NAMALWA (cell line): ENCODE measurements at places on chromosomes 5 and 9.
A peak's percentile ranks its signal among the peaks of the same experiment; 100 is the strongest.

GRCh38 chr5:73591698-73592501 is 26.4 kb downstream of the UTP15 start:
- no peak for DNase-seq

- DNase-seq: no peak
These were observed 93.2 kb upstream of the PHYKPL start for GRCh38 chr5:178325679-178326373.

- no peak for DNase-seq
These were observed 634.5 kb downstream of the NR2F1-AS1 start for GRCh38 chr5:92946546-92946945.

DNA sequence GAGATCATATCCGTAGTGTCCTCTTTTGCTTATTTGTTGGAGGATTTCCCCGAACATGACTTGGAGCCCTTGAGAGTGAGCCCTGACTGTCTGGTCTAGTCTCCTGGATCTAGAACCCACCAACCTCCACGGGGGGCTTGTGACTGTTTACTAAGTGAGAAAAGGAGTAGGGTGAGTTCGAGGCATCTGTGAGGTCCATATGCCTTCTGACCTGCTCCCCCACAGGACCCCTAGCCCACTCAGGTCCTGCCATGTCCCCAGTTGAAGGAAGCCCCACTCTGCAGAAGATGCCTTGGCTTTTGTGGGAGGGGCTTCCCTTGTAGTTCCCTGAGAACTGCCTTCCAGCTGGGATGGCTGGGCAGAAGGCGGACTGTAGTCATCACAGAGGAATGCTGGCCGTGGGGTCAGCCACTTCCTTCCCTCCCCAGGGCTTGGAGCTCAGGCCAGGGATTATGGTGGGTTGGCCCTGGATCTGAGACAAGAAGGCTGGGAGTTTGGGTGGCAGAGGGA is 7.0 kb upstream of the IRF1 start:
- DNase-seq: no peak

DNA sequence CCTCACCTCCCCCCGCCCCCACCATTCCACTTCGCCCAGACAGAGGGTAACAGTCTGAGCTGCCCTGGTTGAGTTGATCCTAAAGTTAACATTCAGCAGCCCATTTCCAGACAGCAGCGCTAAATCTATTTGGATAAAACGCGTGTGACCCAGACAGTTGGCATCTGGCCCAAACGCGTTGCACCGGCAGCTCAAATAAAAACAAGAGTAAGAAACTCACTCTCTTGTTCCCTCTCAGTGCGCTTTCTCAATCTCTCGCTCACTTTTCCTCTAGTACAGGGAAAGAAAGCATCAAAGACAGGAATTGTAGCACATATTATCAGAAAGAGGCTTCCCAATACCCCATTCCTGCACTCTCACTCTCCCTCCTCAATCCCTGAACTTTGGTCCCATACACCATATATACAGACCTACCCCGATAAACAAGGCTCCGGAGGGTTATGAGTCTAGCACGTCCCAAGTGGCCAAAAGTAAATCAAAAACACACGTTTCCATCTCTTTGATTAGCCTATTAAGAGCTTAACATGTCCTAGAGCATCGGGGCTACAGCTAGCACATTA is 1.3 kb downstream of the ADAMTS6 start:
- DNase-seq: peak; percentile 86

DNA sequence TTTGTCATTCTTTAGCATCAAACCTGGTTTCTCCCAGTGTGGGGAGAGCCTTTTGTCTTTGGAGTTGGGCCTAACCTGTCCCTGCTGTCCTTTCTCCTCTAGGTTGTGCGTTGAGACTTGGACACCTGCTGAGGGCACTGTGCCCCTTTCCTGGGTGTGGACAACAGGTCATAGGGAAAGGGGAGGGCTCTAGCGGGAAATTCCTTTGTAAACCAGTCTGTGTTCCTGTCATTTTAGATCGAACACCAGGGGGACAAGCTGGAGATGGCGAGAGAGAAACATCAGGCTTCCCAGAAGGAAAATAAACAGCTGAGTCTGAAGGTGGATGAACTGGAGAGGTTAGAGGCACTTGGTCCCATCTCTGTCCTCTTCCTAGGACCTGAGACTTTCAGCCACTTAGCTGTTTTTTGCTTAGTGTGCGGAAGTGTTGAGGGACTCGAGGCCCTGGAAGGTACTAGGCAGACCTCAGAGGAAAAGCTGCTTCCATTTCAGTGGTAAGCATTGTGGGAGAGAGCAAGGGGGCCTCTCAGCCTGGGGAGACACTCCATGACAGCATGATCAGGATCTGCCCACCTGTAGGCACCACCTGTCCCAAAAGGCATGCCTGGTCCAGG is 8.6 kb upstream of the GLE1 start:
- DNase-seq: no peak

- peak; percentile 47 for DNase-seq
These were observed 55.4 kb upstream of the RNF130 start for GRCh38 chr5:180126716-180127681.

DNA sequence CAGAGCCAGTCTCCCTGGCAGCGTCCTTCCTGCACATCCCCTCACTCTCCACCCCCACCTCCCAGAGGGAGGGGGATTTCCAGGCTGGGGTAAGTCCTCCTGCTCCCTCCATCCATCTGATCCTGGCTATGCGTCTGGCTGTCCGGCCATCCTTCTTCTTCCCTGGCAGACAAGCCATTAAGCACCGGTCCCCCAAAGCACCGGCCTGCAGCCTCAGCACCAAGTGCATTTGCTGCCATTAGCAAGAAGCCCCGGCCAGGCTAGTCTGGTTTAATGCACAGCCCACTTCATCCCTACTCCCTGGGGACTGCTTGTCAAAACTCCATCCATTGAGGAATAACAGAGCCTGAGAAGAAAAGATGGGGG is 208.7 kb upstream of the IER5L start:
- no peak for DNase-seq

- no peak for DNase-seq
These were observed 58.6 kb downstream of the STARD4 start for GRCh38 chr5:111453747-111454146.

DNA sequence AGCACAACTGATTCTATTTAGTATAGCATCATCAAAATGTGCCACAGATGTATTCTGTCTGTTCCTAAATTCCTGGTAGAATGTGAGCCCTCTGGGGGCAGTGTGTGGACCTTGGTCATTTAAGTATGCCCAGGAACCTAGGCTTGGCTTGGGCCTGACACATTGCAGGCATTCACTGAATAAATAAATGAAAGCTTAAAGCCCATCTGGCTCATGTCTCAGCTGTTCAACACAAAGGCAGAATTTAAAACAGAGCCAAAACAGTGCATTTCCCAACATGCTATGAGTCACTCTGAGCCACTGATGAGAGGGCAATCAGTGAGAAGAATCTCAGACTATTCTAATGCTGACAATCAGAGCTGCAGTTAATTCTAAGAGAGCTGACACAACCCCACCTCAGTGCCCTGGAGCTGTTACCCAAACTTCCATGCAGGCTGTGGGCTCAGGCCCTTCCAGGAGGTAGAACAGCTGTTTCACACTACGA is 8.1 kb downstream of the FAM193B start:
- no peak for DNase-seq

- DNase-seq: peak; percentile 14
These were observed 75.1 kb downstream of the KCNT1 start for GRCh38 chr9:135776893-135777622.

DNA sequence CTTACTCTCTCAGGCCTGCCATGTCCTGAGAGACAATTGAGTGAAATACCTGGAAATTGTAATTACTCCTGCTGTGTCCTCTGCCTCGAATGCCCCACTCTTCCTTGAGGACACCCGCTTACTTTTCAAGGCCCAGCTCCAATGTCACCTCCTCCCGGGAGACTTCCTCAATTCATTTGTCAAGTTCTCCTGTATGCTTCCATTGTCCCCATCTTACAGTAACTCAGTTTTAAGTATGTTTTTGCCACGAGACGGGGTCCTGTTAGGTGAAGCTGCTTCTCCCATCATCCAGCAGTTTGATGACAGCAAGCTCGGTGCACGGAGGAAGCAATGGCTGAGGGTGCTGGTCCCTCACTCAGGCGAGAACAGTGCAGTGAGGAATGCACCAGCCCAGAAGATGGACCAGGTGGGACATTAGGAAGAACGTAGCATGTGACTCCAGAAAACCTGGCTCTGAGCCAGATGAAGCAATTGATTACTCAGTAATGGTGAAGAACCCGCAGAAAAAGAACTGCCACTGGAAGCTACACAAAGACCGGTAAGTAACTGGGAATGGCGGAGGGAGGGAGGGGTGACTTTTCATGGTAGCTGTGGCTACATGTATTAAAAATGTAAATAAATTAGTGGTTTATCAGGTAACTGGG is 274.8 kb downstream of the DENND1A start:
- DNase-seq: no peak

DNA sequence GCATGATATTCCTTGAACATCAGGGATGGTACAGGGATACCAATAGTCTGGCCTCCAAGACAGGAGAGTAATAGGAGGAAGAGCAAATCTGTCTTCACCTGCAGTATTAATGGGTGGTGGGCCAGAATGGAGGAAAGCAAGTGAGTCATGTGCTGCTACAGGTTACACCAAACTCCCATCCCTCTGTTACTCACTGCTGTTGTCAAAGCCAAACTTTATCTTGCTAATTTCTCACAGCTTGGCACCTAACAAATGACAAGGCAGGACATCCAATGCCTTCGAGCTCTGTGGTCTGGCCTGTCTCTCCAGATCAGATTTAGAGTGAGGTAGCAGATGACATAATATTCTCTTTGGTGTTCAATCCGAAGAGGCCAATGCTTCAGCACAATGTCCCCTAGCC is 26.8 kb downstream of the PLAC8L1 start:
- no peak for DNase-seq

DNA sequence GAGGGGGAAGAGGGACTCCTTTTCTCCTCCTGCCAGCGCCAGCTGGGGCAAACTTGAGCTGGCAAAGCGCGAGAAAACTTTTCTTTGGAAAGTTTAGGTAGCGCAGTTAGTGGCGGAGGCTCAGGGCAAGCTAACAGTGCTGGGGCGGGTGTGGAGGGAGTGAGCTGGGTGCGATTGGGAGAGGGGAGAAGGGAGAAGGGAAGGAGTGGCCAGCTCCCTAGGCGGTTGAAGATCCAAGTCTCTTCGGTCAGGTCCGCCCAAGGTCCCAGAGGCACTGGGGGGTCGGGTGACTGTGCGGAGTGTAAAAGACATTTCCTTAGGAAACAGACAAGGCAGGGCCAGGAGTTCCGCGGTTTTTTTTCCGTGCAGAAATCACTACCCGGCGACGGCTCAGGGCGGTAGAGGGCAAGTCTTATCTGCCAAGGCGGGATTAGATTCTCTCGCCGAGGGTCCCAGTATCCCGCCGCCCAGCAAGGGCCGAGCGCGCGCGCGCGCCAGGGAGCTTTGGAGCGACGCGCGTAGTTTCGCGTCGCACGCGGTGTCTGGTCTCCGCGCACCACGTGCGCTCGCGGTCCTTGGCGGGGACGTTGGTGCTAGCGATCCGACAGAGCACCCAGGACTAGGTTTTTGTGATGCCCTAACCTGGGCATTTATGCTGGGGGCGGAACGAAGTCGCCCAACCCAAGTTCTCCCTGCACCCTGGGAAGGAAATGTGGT is 33.6 kb upstream of the NFIB start:
- DNase-seq: no peak

DNA sequence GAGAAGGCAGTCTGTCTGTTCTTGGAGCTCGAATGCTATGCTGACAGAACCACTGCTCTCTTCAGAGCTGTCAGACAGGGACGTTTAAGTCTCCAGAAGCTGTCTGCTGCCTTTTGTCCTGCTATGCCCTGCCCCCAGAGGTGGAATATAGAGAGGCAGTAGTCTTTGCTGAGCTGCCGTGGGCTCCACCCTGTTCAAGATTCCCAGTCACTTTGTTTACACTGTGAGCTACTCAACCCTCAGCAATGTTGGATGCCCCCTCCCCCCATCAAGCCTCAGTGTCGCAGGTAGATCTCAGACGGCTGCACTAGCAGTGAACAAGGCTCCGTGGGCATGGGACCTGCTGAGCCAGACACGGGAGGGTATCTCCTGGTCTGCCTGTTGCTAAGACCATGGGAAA is 344.2 kb downstream of the TMEM161B start:
- no peak for DNase-seq

DNA sequence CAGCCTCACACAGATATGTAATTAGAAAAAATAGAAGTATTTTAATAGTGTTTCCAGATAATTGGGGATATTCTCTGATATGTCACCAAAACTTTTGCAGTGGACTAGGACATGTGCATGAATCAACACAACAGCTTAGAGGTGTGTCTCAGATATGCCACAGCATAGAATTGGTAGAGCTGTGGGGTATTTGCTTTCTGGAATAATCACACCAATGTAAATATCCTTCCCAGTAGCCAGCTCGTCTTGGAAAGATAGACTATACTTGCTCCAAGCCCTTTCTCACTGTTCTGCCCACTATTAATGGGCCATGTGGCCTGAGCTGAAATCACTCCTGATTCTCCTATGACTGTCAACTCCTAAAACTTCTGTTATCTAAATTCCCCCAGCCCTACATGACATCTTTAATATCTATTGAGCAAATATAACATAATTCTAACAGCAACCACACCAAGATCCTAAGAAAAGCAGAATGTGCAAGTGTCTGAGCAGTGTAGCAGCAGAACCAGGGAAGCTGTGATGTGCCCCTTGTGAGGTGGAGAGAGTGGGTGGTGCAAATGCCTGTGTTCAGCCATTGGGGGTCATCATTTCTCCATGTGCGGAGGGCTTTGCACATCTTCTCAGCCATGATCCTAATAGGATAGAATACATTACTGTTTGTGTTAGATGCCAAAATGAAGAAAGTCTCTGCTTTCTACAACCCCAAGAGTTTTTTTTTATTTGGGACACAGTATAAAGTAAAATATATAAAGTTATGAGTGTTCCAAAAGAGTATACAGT is 65.0 kb downstream of the MELK start:
- DNase-seq: peak; percentile 21

GRCh38 chr9:97480174-97480573 is 21.3 kb upstream of the TMOD1 start:
- DNase-seq: no peak

DNA sequence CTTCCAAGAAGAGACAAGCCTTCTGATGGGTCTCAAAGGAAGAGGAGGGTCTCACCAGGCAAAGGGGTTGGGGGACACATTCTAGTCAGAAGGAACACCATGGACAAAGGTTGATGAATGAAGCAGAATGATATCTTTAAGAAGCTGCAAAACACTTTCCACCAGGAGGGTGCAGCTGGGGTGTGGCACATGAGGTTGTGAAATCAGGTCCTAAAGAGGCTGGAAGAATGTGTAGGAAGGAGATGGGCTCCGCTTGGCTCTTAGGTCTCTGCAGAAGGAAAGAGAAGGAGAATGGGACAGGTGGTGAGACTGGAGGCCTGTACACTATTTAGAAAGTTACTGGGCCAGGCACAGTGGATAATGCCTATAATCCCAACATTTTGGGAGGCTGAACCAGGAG is 328.6 kb downstream of the PDE4D start:
- DNase-seq: no peak

DNA sequence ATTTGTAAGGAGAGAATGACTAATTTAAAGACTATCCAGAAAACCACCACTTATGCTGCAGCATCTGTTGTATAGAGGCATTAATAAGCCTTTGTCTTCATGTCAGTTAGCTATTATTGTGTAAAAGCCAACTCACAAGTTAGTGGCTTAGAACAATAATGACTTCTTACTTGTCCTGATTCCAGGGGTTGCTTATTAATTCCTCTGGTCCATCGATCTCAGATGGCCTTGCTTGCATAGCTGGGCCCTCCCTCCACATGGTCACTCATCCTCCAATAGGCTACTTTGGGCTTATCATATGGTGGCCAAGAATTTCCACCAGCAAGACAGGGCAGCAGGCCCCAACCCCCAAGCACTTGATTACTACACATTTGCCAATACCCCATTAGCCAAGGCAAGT is 44.5 kb upstream of the STK32A start:
- DNase-seq: no peak

- no peak for DNase-seq
These were observed 116.2 kb downstream of the CDK5RAP2 start for GRCh38 chr9:120463765-120464164.
